ENCODE measurements at places on chromosomes 13 and 19. TPM values are rescaled to one million over a fixed set of nuclear protein-coding genes. Genes with fewer than 3 reads are reported as not detected.

ZNF729 gene
- not detected for total RNA-seq

CYP2A13 gene
- total RNA-seq, result not detected

DNA sequence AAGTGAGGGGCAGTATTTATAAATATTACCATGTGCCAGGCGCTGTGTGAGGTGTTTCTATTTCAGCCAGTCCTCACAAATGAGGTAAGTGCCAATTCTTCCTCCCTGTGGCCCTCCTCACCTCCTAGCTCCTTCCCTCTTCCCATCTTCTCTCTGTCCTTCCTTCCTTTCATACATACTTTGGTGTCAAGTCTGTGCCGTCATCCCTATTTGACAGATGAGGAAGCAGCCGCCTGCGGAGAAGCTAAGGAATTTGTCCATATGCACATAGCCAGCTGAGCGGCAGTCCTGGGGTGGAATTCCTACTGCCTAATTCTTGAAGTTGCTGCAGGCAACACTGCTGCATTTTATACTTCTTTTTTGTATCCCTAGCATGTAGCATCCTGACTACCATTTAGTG, 150.8 kb downstream of the B3GLCT start:
- no peak for DNase-seq

- peak; percentile 56 for DNase-seq
These were observed 64.4 kb upstream of the NPAS1 start for GRCh38 chr19:46954993-46955812.

DNA sequence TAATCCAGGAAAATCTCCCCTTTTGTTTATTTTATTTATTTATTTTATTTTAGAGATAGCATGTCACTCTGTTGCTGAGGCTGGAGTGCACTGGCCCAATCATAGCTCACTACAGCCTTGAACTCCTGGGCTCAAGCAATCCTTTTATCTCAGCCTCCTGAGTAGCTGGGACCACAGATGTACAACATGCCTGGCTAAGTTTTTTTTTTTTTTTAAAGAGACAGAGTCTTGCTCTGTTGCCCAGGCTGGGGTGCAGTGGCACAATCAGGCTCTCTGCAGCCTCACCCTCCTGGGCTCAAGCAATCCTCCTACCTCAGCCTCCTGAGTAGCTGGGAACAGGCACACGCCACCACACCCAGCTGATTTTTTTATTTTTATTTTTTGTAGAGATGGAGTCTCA, 6.3 kb upstream of the PDCD2L start:
- no peak for DNase-seq

DNA sequence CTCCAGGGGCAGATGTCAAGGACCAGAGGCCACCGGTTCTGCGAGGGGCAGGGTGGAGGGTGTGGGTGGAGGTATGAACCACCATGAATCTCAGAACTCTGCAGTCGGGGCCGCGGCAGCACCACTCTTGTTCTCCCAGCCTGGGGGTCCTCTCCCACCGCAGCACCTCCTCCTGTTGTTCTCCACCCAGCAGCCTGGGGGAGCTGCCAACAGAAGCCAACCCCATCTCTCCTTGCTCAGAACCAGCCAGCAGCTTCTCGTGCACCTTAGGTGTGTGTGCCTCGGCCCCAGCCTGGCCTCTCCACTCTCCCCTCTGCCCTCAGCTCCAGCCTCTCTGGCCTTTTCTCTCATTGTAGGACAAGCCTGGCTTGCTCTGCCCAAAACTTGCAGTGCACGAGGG, 31.9 kb upstream of the CCNE1 start:
- no peak for DNase-seq

DNA sequence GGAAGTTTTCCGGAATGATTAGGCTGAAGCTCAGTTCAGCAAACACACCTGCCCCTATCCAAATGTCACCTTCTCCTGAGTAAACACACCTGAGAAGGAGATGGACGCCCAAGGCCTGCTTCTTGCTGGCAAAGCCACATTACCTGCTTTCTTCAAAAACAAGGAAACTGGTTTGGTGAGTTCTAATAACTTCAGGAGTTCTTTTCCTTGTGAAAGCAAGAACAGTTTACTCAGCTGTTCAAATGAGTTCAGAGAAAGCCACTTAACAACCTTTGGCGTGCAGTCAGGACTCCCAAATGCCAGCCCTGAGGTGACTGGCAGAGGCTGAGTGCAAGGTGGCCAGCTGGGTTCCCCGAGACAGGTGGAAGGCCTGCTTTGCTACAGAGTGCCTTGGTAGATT, 160.5 kb downstream of the STK24 start:
- no peak for DNase-seq

- no peak for DNase-seq
These were observed 1930.2 kb upstream of the PCDH20 start for GRCh38 chr13:63345835-63346234.

GRCh38 chr19:50020481-50020880, 4.7 kb downstream of the VRK3 start:
- DNase-seq, result no peak

DNA sequence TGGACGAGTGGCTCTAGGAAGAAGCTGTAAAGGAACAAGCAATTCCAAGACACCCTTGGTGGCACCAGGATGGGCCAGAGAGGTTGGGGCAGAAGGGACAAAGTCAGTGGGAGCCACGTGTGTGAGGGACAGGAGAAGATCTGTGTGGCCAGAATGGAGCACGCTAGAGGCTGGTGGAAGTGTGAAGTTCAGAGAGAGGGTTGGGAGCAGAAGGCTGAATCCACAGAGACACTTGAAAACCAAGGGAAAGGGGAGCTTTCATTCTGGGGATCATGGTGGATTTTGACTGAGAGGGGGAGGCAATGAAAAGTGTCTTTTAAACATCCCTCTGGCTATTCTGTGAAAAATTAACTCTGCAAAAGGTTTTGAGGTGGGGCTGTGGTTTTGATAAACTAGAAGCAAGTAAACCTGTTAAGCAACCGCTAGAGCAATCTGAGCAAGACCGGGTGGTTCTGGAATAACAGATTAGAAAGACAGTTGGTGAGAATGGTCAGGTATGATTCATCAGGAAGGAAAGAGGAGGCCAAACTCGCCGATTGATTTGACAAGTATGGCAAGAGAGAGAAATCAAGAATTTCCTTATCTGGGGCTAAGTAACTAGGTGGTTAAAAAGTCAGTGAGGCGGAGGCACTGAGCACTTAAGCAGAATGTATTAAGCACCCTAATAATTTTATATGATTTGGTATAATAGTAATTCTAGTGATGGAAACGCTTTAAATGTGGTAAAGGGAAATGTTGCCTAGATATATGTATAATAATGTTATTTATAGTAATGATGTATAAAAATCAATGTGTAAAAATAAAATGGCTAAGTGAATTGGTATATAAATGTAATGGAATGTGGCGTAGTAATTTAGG, 140.0 kb downstream of the MYO16 start:
- no peak for DNase-seq

- no peak for DNase-seq
These were observed 382.4 kb downstream of the KCTD12 start for GRCh38 chr13:76503766-76504165.

DNA sequence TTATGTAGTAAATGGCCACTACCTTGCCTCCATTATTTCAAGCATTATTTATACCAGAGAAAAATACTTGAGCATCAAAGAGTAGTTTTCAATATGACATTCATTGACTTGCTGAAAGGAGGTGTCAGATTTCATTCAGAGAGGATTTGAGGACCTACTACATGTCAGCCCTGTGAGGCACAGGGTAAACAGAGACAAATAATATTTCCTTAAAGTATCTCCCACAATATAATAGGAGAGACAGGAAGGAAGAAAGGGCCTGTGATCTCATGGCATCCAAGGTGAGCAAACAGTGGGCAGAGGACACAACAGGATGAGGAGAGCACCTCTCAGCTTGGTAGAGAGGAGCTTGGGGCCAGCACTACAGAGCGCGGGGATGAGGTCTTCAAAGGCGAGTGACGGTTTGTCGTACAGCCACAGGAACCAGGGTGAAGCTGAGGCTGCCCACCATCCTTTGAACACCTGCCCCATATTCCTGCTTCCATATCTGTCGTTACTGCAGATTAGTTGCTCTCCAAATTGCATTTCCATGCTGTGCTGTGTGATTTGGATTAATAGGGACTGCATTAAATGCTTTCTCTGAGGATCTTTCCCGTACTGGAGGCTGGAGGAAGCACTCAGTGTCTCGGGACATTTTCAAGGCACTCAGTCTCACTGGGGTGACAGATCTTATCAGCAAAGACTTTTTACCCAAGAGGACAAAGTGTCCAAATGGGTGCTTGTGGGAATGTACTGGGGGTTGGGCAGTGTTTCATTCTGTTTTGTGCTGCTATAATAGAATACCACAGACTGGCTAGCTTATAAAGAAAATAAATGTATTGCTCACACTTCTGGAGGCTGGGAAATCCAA, 59.2 kb downstream of the GJA3 start:
- DNase-seq, result no peak

Measured in dermis microvascular lymphatic vessel endothelial cell (primary cell).